ENCODE measurements at places on chromosomes 16 and 17.

GRCh38 chr17:17703140-17703919 is 22.1 kb downstream of the RAI1 start:
- DNase-seq = no peak

- DNase-seq = no peak
Observed at GRCh38 chr17:44786551-44787081, 27.8 kb downstream of the ADAM11 start.

GRCh38 chr16:84314814-84315213 is 20.1 kb downstream of the WFDC1 start:
- no peak for DNase-seq

DNA sequence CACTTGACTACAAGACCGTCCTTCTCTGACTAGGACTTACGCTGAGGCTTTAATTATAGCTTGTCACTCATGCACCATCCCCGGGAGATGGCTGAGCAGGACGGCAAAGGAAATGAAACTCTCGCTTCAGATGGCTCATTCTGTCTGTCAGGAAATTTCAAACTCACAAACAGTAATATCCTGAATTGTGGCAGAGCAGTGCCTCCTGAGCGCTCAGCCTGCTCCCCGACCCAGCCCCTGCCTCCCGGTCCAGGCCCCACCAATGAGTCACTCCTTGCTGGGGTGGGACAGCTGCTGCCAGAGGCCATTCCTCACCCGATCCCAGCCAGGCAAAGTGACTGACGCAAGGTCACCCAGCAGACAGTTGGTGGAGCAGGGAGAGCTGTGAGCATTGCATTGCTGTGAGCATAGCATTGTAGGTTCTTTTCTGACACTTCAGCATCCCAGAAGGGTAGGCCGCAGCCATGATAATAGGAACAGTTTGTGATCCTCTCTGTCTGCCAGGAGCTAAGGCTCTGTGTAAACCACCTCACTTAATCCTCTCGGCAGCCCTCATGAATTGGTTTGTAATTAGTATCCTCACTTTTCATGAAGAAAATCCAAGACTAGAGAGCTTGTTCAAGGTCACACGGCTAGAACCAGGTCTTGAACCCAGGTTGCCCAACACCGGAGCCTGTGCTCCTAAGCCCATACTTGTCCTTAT is 20.9 kb downstream of the CCDC182 start:
- no peak for DNase-seq

GRCh38 chr16:62676306-62676705 is 640.1 kb upstream of the CDH8 start:
- DNase-seq = no peak

DNA sequence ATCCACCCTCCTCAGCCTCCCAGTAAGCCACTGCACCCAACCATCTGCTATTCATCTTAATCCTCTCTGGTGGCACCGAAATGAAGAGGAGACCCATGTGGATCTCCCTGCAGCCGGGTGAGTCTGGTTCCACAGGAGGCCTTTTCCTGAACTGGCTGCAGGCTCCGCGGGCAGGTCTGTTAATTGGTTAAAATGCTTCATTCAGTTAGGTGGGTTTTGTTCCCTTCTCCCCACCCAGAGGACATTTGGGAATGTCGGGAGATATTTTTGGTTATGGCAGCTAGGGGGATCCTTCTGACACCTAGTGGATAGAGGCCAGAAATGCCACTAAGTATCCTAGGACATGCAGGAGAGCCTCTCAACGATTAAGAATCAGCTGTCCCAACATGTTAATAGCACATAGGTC is 16.7 kb downstream of the C16orf54 start:
- DNase-seq = no peak

DNA sequence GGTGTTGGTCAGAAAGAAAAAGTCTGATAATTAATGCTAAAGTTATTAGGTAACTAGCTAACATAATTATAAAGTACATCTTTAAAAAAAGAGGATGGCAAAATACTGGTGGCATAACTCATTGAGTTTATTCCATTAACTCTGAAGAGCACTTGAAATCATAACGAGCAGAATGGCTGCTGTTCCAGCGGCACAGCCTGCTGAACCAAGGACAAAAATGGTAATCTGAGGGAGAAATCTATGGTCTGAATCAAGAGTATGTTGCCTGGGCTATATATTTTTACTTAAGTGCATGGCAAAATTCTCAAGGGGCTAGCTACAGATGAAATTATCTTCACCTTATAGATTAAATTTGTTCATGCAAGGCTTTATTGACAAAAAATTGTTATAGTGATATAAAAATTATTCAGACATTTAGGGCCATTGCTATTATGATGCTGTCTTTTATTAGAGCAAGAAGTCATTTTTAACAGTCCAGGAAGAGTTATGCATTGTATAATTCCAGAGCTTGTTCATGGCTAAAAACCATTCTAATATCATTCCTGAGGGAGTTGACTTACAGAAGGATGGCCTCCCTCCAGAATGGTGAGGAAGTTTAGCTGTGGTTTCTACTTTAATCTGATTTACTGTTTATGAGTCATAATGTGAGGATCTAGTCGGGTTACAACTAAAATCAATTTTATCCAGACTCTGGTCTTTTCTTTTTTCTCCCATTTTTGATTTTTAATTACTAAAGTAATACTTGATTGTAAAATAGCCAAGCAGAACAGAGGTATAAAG is 41.4 kb upstream of the ANKFN1 start:
- no peak for DNase-seq

DNA sequence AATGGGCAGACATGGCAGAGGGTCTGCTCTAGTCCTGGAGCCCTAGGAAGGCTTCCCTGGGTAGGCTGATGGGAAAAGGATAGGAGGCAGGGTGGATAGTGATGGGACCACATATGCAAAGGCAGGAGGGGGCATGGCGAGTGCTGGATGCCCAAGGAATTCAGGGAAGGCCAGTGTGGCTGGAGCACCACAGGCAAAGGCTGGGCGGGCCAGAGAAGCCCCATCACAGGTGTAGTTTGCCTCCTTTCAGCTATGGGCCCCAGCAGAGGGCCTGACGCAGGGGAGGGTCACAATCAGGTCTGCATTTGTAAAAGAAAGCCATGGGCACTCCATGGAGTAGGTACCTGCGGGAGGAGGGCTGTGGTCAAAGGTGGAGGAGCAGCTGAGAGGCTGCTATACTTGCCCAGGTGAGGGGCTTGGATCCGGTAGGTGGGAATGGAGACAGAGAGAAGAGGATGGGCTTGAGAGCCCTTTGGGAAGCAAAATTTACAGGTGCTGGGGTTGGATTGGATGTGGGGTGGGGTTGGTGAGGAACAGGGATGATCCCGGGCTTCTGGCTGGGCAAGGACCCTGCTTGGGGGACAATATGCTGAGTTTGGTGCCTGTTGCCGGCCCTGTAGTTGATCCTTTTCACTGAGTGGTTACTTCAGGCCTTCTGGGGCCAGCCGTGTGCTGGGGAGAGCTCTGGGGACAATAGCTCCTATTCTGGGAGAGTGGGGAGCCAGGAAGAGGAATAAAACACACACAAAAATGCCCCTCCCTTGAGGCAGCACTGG is 6.5 kb upstream of the COL1A1 start:
- DNase-seq = no peak

DNA sequence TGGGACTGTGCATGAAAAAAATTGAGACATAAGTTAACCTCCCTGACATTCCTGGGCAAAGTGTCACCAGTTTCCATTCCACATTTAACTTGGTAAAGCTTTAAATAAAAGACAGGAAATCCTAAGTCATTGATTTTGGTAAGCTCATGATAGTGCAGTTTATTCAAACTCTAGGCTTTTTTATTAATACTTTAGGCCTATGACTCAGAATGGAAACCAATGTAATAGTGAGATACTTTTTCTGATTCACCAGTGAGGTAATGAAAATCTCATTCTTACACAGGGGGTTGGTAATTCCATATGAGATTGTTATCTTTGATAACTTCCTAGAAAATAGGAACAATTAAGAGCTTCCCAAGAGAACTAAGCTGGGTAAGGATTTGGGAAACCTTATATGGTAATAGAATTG is 91.1 kb downstream of the NLK start:
- no peak for DNase-seq

GRCh38 chr17:6496116-6496481 is 51.8 kb downstream of the PIMREG start:
- DNase-seq = no peak

- DNase-seq = no peak
Observed at GRCh38 chr17:76593384-76593826, 7.7 kb upstream of the ST6GALNAC2 start.

GRCh38 chr17:15121426-15121825 is 143.7 kb downstream of the PMP22 start:
- DNase-seq = no peak

DNA sequence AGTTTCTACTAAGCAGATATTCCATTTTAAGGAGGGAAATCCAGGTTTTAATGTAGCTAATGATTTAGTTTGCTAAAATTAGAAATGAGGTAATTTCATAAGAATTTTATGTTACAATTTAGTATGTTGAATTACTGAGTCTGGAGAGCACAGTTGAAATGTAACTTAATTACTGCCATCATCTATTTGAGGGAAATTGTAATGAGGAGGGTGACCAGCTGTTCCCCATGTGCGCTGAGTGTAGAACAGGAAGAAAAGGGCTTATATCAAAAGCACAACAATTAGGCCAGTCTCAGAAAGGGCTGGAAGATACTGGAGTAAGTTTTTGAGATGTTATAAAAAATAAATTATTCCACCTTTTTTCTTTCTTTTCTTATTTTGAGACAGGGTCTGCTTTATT is 735.1 kb upstream of the GOT2 start:
- DNase-seq = peak; percentile 24

DNA sequence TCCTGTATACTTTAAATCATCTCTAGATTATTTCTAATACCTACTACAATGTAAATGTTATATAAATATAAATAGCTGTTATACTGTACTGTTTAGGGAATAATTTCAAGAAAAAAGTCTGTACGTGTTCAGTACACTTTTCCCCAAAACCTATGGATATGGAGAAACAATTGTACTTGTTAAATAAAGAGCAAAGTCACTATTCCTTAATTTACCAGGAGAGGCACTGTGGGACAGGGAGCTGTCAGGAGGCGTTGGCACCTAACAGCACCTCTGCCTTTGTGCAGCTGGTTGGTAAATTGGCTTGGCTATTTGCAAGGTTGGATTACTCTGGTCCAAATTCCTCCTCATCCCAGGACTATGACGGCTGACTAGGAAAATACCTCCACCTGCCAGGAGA is 28.0 kb downstream of the CRHR1 start:
- DNase-seq = no peak

Measured in left renal cortex interstitium (tissue), 4 donors.